IPS-NIHi11 (cell line): ENCODE measurements at places on chromosomes 12 and 14.
A peak's percentile ranks its signal among the peaks of the same experiment; 100 is the strongest.

- DNase-seq: no peak
Measured at GRCh38 chr14:61472011-61472672, 150.8 kb downstream of the PRKCH start.

GRCh38 chr12:19695244-19696098, 256.2 kb downstream of the AEBP2 start:
- DNase-seq: no peak

- no peak for DNase-seq
Measured at GRCh38 chr14:101217616-101218371, 314.3 kb upstream of the RTL1 start.

DNA sequence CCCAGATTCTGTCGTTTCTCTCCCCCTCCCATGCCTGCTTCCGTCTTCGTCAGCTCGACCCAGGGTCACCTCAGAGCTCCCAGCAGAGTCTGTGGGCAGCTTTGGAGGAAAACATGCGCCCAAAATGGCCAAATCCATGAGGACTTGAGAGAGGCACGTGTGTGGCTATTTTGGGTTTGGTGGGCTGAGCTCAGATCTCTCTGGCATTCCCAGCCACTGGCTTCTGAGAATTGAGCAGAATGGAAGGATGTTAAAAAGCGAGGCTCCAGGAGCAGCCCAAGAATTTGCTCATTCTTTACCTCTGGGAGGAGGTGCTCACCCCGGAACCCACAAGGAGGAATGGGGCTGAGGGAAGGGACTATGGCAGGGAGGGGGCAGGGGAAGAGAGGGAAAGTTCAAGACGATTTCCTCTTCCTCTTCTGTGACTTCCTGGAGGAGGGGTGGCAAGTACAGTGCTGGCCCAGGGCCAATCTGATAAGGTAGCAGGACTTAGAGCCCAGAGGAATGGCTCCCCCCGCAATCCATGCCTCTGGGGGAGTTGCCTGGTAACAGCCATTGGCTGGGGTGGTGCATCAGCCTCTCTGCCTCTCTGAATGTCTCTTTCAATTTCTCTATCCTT, 20.1 kb downstream of the TSPAN9 start:
- no peak for DNase-seq

- DNase-seq: no peak
Measured at GRCh38 chr12:61490526-61491498, 769.4 kb upstream of the USP15 start.

- no peak for DNase-seq
Measured at GRCh38 chr12:19553175-19553574, 113.9 kb downstream of the AEBP2 start.

DNA sequence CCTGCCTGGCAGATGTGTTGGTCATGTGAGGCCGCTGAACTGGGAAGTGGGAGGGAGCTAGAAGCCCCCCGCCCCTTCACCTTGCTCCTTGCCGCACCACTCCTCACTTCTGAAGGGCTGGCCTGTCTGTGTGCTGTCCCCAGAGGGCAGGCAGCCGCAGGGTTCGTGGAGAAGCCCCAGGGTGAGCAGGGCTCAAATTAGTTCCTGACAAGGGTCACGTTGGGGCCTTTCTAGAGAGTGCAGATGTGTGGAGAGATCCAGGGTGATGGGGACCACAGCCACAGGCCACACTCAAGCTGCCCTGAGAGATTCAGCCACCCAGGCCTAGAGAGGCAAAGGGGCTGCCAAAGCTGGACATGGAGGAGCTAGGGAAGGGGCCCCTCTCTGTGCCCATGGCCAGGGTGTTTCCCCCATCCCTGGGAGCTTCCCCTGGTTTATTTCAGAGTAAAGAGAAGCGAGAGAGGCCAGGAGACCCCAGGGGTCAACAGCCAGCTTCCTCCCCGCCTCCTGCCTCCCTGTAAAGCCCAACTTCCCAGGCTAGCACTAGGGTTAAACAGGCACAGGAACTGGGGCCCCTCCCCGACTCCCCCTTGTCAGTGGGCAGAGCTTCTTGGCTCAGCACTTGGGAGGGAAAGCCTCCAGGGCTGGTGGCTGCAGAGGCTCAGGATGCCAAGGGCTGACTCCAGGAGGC, 16.2 kb downstream of the SLC25A29 start:
- no peak for DNase-seq

GRCh38 chr12:76871742-76872141, 7.1 kb downstream of the CSRP2 start:
- DNase-seq: no peak

DNA sequence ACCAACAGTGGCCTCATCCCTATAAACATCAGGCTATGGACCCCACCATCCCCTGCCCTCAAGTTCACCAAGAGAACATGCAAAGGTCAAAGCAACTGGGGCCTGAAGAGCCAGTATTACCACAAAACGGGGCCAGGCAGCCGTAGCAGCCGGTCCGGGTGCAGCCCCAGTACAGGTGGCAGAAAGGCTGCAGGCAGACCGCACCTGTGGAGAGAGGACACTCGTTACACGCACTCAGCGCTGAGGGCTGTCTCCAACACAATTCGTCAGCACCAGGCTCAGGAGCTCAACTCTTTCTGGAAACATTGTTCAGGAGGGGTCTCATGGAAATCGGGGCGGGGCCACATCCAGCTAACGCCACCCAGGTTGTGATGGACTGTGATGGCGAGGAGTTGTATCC, 19.9 kb upstream of the GOLGA3 start:
- no peak for DNase-seq

DNA sequence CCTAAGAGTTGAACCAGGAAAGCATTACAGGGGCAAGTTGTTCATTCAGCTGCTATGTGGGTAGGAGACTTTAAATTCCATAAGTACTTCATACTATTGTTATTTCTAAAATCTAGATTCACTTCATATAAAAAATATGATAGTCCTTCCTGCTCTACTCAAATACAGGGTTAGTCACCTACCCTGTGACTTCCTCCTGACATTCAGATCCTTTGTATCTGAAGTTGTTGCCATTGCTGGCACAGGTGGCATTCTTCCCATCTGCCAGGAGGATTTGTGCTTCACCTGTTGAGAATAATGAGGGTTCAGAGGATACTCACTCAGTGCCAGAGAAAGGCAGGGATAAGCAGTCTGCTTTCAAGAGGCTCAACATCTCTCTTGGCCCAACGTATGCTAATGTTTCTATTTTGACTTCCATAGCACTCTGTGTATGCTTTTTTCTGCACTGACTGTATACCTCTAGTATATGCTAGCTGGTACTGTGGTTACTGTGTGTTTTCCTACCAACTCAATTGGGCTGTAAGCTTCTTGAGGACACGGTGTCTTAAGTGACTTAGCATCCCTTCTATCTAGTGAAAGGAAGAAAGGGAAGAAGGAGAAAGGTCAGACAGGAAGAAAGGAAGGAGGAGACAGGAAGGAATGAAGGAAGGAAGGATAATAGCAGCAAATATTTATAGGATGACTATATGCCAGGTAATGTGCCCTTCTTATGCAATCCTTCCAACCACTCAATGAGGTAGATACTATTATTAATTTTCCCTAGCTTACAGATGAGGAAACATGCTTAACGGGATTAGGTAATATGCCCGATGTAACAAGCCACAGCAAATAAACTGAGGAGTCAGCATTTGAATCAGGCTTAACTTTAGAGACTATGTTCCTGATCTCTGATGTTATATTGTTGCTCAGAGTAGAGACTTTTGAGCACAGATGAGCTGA, 38.5 kb upstream of the FGF6 start:
- DNase-seq: no peak

GRCh38 chr14:61483476-61483875, 162.1 kb downstream of the PRKCH start:
- no peak for DNase-seq

- DNase-seq: no peak
Measured at GRCh38 chr12:34294671-34295365, 272.5 kb downstream of the ALG10 start.

DNA sequence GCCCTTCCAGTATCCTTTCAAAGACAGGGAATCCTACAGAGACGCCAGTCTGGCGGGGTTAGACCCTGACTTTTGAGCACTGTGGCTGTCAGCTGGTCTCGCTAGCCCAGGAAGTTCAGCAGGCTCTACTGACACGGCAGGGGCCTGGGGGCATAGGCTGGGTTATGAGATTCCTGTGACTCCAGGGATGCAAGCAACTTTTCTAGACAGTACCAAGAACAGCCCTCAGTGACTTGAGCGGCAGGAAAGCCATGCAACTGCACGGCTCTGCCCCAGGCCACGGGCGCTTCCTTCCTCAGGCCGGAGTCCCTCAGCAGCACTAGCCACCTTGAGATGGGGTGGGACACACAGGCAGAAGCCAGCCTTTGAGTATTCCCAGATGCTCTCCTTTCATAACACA, 5.1 kb upstream of the SIVA1 start:
- no peak for DNase-seq

- no peak for DNase-seq
Measured at GRCh38 chr14:104742586-104743455, 10.1 kb upstream of the SIVA1 start.

- peak; percentile 15 for DNase-seq
Measured at GRCh38 chr14:102140027-102140749, 491 bp downstream of the WDR20 start.

GRCh38 chr12:25372969-25373817, 122.5 kb upstream of the KRAS start:
- DNase-seq: no peak

DNA sequence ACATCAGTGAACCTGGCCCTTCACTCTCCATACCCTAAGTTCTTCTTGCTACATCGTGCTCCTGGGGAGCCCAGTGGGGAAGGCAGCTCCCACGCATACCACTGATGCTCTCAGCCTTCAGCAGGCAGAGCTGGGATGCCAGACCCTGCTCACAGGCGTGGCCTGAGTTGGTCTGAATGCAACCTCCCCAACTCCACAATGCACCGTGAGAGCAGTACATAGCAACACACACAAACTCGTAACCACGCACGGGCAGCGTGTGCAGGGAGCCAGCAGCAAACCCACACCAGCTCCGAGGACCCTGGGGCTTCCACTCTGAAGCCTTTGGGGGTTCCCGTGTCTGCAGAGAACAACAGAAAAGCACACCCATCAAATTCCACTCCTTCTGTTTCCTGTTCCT, 37.3 kb downstream of the ANO2 start:
- DNase-seq: no peak

GRCh38 chr14:24436355-24437019, 6.1 kb downstream of the SDR39U1 start:
- DNase-seq: peak; percentile 67

GRCh38 chr12:29599381-29599780, 101.9 kb upstream of the OVCH1 start:
- DNase-seq: no peak

DNA sequence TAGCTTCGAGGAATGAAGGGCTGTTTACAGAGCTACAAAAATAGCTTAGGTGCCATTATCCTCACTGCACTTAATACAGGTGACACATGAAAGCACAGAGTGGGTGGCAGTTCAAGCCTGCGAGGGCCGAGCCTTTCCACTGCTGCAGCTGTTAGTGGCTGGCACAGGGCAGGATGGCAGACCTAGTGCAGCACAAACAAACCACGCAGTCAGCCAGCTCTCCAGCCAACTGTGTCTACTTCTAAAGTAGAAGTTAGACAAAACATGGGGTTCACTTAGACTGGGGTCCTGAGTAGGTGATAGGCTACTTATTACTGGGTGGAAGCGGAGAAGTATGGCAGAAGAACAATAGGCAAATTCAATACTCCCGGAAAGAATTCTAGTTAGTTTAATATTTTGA, 95.4 kb downstream of the DUSP16 start:
- no peak for DNase-seq

DNA sequence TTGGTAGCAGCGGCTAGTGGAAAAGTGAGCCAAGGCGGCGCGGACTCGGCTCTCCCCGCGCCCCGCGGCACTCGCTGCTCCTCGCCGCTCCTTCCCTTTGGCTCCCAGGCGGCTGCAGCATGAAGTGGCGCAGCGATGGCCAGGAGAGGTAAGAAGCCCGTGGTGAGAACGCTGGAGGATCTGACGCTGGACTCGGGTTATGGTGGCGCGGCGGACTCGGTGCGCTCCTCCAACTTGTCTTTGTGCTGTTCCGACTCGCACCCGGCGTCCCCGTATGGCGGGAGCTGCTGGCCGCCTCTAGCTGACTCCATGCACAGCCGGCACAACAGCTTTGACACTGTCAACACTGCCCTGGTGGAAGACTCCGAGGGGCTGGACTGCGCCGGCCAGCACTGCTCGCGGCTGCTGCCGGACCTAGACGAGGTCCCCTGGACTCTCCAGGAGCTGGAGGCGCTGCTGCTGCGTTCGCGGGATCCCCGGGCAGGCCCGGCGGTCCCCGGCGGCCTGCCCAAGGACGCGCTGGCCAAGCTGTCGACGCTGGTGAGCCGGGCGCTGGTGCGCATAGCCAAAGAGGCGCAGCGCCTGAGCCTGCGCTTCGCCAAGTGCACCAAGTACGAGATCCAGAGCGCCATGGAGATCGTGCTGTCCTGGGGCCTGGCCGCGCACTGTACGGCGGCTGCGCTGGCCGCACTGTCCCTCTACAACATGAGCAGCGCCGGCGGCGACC, 225.6 kb upstream of the CRY1 start:
- peak; percentile 38 for DNase-seq

GRCh38 chr12:75558287-75558686, 46.9 kb upstream of the KRR1 start:
- DNase-seq: no peak

DNA sequence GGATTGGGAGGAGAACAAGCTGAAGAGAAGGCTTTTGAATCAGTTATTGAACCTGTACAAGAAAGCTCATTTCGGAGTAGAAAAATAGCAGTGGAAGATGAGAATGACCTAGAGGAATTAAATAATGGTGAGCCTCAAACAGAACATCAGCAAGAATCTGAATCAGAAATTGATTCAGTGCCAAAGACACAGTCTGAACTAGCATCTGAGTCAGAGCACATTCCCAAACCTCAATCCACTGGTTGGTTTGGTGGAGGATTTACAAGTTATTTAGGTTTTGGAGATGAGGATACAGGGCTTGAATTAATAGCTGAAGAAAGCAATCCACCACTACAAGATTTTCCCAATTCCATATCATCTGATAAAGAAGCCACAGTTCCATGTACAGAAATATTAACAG, 13.5 kb downstream of the MIA2 start:
- DNase-seq: no peak

- DNase-seq: no peak
Measured at GRCh38 chr12:1801303-1801975, 18.9 kb upstream of the LRTM2 start.

DNA sequence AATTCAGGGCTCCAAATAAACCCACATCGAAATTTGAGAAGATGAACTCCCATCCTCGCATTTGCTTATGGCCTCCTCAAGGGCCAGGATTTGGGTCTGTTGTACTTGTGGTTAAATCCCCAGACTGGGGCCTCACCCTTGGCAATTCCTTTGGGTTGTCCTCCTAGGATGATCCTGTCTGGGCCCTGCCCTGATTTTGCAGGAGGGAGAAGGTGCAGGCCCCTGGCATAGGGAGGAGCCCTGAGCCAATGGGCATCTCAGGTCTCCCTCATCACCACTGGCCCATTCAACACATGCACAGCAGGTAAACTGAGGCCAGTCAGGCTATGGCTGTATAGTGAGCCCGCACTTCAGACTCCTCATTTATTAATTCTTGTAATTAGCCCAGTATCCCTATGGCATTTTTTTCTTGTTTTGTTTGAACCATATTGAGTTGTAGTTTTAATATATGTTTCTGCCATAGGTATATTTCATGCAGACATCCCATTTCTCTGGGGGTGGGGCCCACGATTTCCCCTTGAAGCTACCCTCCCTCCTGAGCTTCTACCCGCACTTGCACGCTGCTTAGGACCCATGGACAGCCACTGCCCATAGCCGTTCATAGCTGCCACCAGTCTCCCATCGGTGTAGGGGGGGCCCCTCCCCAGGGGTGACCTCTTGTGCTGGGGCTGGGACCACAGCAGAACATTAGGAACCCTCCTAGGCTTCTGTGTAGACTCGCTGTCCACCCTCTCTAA, 67.1 kb upstream of the DDX11 start:
- DNase-seq: no peak
